NCI-H1092 treated with DMSO at 0.1 percent for 48 hours (cell line): ENCODE measurements at places on chromosomes 1 and 21.

DNA sequence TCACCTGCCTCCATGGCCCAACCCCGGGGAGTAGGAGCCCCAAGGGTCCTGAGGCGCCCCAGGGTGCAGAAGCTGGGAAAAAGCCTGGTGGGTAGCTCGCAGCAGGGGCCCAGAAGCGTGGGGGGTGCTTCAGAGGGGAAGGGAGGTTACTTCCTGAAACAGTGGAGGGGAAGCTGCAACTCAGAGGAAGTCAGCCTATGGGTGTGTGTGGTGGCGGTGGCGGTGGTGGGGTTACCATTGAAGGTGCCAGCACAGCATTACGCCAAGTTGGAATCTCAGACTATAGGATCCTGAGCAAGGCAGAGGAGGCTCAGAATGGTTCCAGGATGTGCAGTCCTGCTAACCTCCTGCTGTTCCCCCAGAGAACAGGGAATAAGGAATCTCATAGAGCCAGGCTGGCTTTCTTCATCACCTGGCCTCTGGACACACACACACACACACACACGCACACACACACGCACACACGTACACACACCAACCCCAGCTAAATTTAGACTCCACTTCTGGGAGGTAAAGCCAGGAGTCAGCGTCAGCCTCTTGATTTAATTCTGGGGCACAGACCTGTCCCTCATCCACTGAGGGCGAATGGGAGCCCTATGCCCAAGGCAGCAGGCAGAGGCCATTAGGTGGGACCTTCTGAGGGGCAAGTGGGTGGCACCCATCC is 1.3 kb downstream of the DENND4B start:
- no peak for DNase-seq

DNA sequence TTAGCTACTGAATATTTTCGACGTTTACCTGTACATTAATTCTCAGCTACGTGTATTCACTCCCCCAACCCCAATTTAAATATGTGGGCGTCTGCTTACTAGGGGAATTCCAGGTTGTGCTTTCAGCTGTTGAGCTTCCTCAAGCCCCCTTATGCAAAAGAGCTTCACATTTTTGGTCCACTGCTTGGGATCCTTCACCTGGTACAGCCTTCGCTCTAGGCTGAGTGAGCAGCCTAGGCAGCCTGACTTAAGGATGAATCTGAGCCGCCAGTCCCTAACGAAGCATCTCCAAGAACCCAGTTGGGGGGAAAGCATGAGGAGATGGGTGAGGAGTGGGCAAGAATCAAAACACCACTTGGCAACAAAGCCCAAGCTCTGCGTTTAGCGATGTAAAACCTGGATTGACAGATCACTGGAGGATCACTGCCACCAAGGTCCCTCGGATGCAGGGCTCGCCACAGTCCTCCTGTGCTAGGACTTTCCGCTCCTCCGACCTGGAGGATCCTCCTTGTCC is 674 bp downstream of the BCL10 start:
- DNase-seq = no peak

- DNase-seq = no peak
Observed at GRCh38 chr1:198024782-198025181, 107.6 kb downstream of the LHX9 start.

DNA sequence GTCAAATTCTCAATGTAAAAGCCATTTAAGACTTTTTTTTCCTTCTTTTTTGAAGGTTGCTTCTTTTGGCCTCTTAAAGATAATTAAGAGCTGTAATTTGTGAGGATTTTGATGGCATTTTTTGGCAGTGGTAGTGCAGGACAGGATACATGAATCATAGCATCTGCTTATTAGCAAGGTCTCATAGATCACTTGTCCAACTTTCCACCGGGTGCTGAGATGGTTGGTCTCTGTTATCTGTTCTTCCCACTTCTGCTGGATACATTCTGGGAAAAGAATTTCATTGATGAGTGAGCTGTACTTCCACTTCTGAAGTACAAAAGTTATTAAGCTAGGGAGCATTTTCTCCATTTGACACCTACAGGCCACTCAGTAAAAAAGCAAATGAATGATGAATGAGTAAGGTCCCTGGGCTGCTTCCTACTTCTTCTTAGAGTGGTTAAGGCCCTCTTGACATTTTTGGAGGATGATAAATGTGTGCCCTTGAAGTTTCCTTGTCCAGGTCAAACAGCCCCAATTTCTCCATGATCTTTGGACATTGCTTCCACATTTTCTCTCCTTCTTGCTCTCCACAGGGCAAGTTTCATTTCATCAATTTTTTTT is 100.6 kb downstream of the ROR1 start:
- DNase-seq = no peak

- no peak for DNase-seq
Observed at GRCh38 chr1:56442290-56442877, 137.0 kb downstream of the PLPP3 start.
